ENCODE measurements at places on chromosomes 12 and 14. TPM values are rescaled to one million over a fixed set of nuclear protein-coding genes. Genes with fewer than 3 reads are reported as not detected.

RASSF3 gene
- polyA plus RNA-seq, result 18.2 TPM

SYNE3 gene
- 3.7 TPM for polyA plus RNA-seq

TAS2R7 gene
- not detected for polyA plus RNA-seq

ADAM21 gene
- 0.10 TPM for polyA plus RNA-seq

AGAP2 gene
- polyA plus RNA-seq, result 0.33 TPM

CLEC12A gene
- 0.63 TPM for polyA plus RNA-seq

PLA2G1B gene
- polyA plus RNA-seq, result 7.4 TPM

TAS2R31 gene
- polyA plus RNA-seq, result 0.18 TPM

PROX2 gene
- polyA plus RNA-seq, result not detected

TROAP gene
- 0.40 TPM for polyA plus RNA-seq

MYO1A gene
- polyA plus RNA-seq, result 0.08 TPM

RNASE3 gene
- not detected for polyA plus RNA-seq

PRB2 gene
- polyA plus RNA-seq, result not detected

TCL1B gene
- polyA plus RNA-seq, result not detected

SOAT2 gene
- 0.07 TPM for polyA plus RNA-seq

LRFN5 gene
- polyA plus RNA-seq, result 0.71 TPM

CLEC4E gene
- 0.40 TPM for polyA plus RNA-seq

KLRK1 gene
- polyA plus RNA-seq, result 0.54 TPM

SLCO1B1 gene
- not detected for polyA plus RNA-seq

GARIN6 gene
- polyA plus RNA-seq, result not detected

All from ovary (tissue), 10 donors.